ENCODE measurements at places on chromosomes 4 and X.
A peak's percentile ranks its signal among the peaks of the same experiment; 100 is the strongest.

DNA sequence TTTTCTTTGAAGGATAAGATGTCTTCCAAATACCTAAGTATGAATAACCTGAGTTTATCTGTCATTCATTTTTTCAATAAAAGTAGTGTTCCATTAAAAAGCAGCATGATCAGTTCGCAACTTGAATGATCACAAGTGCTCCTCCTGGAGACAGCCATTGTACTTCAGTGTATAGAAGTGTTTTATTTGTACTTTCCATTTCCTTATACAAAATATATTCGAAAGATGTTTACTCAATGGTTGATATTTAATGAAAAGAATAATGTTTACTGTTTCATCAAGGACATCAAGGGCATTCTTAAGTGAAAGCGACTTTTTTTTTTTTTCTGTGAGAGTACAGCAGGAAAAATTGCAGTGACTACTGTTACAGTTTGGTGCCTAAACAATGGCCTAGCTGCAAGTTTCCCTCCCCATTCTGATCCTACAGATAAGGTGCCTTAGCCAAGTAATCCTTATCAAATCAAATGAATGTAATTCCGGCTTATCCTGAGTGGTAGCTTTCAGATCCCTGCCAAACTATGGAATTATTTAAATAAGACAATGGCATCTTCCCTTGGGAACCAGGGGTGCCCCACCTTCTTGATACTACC, 69.0 kb upstream of the IL15 start:
- no peak for DNase-seq

DNA sequence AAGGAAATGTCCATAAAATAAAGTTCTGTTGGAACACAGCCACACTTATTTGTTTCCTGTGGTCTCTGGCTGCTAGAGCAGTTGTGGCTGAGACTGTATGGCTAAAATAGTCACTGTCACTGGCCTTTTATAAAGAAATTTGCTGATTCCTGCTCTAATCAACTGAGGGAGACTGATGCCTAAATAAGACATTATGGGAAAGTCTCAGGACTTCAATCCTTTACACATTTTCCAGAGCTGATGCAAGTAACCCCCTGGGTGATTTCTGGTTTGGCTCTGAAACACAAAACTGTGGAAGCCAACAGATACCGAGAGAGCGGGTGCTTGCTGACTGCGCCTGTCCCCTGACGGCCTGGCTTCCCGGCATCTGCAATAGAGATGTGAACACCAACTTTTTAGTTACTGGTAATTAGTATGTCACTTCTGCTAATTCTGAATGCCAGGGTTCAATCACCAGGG, 64.0 kb downstream of the POLR2B start:
- no peak for DNase-seq

- DNase-seq: no peak
These were observed 8.9 kb downstream of the MSANTD1 start for GRCh38 chr4:3257556-3258482.

DNA sequence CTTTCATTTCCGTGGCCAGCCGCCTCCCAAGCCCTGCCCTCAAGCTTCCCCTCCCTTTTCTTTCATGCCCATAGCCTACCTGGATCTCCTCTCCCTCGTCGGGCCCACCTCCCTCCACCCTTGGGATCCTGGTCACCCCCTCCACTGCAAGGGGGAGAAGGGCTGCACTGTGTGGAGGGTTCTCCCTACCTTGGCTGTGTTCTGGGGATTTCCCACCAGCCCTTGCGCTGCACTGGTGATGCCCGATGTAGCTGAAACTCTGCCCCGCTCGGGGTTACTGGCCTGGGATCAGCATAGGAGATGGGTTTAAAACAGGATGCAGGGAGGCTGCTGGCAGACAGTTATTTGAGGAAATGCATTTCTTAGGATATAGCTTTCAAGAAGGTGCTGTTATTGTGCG, 128.9 kb downstream of the TBL1X start:
- no peak for DNase-seq

DNA sequence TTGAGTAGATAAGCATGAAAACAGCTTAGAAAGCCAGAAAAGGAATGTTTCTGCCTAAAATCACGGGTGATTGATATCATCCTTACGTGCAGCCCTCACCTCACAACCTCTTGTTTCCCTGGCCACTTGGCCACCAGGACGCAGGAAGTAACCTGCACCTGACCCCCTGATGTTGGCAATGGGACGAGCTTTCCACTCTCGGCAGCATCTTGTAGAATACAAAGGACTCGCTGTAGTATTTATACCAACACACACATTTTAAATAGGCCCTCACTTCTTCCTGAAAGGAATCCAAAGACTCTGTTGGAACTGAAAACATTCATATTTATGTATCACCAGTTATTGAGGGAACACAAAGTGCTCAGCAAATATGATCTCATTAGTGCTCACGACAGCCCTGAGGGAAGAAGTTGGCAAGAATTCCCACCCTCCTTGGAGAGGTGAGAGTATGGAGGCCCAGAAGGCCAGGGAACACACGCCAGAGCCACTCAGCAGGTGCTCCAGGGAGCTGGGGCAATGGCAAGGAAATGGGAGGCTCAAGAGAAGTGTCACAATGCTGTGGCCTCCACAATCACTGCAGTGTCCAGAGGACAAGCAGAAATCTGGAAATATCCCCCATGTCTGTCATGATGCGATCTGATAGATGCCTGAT, 103.3 kb upstream of the KIT start:
- no peak for DNase-seq

- no peak for DNase-seq
These were observed 1077.8 kb downstream of the ARAP2 start for GRCh38 chr4:35166466-35166865.

GRCh38 chr4:19725130-19725529, 526.6 kb upstream of the SLIT2 start:
- DNase-seq: no peak

DNA sequence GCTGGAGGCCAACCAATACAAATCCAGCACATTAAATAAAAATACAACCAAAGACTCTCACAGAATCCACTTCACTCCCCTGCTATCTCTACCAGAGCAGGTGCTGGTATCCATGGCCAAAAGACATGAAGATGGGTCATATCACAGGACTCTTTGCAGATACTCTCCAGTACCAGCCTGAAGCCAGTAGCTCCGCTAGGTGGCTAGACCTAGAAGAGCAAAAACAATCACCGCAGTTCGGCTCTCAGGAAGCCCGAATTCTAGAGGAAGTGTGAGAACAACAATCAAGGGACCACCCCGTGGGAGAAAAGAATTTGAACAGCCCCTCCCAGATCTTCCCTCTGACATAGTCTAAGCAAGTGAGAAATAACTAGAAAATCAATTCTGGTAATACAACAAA, 20.2 kb downstream of the CLIC2 start:
- DNase-seq: no peak

GRCh38 chrX:48917139-48918001, 1.5 kb downstream of the PIM2 start:
- peak; percentile 93 for DNase-seq

DNA sequence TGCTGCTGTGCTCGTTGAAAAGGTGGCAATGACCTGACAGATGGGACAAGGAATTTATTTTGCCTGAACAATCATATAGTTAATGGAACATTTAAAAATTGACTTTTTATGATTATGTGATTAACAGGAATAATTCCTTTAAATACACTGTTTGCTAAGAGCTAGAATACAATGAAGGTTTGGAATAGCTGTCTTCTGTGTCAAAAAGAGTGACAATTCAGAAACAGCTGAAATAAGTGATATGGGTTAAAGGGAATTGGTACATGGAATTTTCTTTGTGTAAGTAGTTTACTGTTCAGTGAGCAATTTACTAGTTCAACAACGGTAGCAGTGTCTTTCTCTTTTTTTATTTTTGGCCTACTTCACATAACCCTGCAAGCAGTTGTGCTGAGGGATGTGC, 1083.5 kb upstream of the GRID2 start:
- no peak for DNase-seq

- DNase-seq: no peak
These were observed 137.7 kb downstream of the C4orf33 start for GRCh38 chr4:129233691-129234090.

- DNase-seq: peak; percentile 58
These were observed 73.2 kb upstream of the BCOR start for GRCh38 chrX:40170830-40171512.

- no peak for DNase-seq
These were observed 516.0 kb downstream of the PCDH7 start for GRCh38 chr4:31236020-31236638.

DNA sequence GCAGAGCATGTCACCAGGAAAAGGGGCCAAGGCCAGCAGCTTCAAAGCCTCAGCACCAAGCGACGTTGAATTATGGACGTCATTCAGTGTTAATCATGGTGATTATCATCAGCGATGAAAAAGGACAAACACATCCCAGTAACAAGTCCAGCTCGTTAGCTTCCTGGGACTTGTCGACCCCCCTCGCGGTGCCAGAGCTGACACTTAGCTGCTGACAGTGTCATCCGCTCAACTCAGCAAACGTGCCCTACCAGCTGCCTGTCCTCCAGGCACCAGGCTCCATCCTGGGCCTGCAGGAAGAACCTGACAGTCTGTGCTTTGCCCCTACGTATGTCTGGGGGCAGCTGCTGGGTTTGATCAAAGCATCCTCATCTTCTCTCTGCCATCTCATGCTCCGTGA, 137.0 kb upstream of the PSAPL1 start:
- DNase-seq: no peak

GRCh38 chr4:112901962-112902411, 147.5 kb upstream of the ANK2 start:
- no peak for DNase-seq

DNA sequence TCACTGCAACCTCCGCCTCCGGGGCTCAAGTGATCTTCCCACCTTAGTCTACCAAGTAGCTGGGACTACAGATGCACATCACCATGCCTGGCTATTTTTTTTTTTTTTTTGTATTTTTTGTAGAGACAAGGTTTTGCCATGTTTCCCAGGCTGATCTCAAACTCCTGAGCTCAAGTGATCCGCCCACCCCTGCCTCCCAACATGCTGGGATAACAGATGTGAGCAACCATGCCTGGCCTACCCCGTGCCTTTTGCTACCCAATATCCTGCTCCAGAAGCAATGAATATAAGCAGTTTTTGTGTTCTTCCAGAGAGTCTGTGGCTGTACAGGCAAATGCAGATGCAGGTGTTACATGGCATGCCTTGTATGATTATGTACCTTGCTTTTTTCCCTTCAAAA, 50.5 kb downstream of the TBC1D14 start:
- DNase-seq: no peak

DNA sequence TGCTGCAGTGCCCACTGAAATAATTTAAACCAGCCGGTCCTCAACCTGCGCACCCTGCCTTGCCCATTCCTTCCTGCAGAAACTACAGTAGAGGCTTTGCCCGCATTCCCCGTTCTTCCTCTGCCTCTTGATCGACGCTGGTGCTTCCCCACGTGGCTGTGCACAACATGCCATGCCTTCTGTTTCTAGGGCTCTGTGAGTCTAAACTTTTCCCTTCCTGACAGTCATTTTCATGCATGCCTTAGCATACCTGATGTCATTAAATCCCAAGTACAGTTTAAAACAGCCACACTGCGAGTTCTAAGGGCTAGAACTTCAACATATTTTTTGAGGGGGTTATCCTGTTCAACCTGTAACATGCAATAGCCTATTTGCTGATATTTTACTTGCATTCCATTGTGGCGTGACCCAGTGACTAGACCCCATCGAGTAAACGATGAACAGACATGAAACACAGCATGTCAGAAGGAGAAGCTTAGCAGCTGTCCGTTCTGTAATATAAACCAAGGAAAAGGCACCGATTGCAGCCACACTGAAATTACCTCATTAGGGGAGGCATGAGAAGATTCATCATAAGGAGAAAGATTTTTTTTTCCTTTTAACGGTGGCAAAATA, 232.5 kb downstream of the ARHGAP10 start:
- DNase-seq: no peak

DNA sequence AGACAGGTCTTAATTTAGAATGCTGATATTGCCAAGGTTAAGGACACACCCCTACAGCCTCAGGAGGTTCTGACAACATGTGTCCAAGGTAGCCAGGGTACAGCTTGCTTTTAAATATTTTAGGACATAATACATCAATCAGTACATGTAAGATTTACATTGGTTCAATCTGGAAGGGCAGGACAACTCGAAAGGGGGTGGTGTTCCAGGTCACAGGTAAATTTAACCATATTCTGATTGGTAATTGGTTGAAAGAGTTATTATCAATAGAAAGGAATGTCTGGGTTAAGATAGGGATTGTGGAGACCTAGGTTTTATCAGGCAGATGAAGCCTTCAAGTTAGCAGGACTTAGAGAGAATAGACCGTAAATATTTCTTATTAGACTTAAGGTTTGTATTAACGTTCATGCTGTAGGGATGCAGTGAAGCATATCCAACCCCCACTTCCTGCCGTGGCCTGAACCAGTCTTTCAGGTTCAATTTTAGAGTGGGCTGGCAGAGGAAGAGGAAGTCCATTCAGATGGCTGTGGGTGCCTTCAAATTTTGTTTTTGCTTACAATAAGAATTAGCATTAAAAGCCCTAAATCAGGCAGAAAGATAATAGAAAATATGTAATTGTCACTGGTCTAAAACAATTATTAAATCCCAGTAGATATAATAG, 136.5 kb upstream of the GALNTL6 start:
- DNase-seq: no peak

- DNase-seq: no peak
These were observed 142.6 kb upstream of the SCML1 start for GRCh38 chrX:17594693-17595092.

GRCh38 chrX:143081231-143081630, 55.5 kb downstream of the SPANXN4 start:
- DNase-seq: no peak

- no peak for DNase-seq
These were observed 59.4 kb downstream of the WDR17 start for GRCh38 chr4:176125063-176125462.

- DNase-seq: no peak
These were observed 42.7 kb upstream of the MGST2 start for GRCh38 chr4:139622901-139623381.

DNA sequence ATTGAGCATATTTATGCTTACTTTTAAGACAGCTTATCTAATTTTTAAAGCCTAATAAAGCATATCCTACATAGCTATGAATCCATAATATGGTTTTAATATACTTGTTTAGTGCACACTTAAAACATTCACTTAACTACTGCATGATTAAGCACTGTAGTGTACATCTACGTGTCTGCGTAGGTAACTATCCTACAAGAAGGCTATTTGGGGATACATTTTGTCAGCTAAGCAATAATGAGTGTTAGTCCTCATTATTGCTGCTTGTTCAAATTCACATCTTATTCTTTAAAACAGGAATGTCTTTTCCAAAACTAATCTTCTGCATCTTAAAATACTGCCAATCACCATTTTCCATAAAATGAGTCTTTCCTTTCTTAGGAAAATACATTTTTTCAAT, 38.6 kb downstream of the GASK1B start:
- no peak for DNase-seq

GRCh38 chr4:83247415-83248357, 36.9 kb downstream of the COQ2 start:
- DNase-seq: no peak

DNA sequence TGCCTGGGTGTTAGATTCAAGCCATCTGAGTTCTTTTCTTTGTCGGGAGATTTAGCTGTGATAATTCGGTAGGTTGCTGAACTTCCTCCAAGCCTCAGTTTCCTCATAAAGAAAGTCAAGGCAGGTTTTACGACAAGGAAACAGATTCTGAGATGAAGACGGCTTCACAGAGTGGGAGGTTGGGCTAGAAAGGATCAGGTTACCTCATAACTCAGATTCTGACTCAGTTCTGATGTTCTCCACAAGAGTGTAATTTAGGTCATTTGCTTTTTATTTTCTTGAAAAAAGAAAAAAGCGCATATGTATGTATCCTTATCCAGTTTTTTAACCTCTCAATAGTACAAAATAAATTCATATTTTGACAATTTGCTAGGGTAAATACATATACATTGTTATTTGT, 47.2 kb upstream of the ELOVL6 start:
- DNase-seq: no peak

- DNase-seq: peak; percentile 93
These were observed 76.9 kb downstream of the MAGED4 start for GRCh38 chrX:52261463-52262194.
